NCI-H524 treated with DMSO at 0.1 percent for 48 hours (cell line): ENCODE measurements at places on chromosomes 12 and 14.

- no peak for DNase-seq
Observed at GRCh38 chr14:28651148-28651547, 115.4 kb upstream of the FOXG1 start.

DNA sequence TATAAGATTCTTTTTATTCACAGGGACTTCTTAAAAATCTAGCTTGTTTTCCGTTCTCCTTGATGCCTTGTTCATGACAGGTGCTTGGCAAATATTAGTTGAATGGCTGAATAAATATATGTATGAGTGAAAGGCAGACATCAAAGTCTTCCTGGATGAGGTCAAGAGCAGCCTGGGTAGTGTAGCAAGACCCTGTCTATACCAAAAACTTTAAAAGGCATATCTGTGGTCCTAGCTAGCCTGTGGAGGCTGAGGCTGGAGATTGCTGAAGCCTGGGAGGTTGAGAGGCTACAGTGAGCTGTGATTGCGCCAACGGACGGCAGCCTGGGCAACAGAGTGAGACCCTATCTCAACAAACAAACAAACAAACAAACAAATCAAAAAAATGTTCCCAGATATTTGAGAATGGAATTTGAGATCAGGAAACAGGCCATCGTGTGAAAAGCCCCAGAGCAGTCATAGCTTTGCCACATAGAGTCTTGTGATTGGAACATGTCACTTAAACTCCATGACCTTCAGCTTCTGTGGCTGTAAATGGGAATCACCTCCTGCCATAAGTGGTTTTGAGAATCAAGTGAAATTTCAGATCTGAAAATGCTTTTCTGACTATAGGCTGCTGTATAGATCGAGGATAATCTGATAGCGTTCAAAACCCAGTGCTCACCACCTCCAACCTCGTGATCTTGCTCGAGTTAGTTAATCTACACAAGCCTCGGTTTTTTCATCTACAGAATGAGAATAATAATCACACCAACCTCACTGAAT is 64.3 kb downstream of the ZFP36L1 start:
- no peak for DNase-seq

DNA sequence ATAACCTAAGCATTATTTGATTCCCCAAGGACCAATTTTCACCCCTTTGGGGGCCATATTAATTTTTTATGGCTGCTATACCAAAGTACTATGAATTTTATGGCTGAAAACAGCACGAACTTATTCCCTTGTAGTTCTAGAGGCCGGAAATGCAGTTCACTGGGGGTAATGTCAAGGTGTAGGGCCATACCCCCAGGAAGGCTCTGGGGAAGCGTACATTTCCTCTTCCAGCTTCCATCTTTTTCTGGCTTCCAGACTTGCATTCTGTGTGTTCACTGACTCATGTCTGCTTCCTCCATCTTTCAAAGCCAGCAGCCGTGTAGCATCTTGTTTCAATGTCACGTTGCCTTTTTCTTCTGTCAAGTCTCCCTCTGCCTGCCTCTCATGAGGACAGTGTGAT is 133.5 kb downstream of the BICD1 start:
- DNase-seq = no peak

- peak; percentile 62 for DNase-seq
Observed at GRCh38 chr14:69615496-69616407, 4.4 kb downstream of the SUSD6 start.

- no peak for DNase-seq
Observed at GRCh38 chr12:3228552-3228951, 151.4 kb downstream of the TSPAN9 start.

DNA sequence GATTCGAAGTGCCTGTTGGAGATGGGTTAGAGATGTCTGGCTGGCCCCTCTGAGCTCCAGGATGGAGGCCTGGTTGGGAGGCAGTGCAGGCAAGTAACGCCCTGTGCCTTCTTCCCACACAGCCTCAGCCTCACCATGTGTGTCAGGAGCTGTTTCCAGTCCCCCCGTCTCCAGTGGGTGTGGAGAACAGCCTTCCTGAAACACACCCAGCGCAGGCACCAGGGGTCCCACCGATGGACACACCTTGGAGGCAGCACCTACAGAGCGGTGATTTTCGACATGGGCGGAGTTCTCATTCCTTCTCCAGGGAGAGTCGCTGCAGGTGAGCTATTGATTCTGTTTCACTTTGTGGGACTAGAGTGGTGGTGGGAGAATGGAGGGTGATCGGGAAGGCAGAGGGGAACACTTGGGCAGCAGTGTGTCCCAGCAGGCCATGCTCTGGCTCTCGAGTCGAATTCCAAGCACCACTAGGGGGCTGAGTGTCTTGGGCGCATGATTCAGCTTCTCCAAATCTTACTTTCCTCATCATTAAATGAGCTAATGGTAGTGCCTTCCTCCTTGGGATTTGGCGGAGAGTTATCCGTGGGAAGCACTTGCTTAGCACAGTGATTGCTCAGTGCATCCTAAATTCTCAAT is 6.8 kb downstream of the ACAD10 start:
- DNase-seq = no peak

DNA sequence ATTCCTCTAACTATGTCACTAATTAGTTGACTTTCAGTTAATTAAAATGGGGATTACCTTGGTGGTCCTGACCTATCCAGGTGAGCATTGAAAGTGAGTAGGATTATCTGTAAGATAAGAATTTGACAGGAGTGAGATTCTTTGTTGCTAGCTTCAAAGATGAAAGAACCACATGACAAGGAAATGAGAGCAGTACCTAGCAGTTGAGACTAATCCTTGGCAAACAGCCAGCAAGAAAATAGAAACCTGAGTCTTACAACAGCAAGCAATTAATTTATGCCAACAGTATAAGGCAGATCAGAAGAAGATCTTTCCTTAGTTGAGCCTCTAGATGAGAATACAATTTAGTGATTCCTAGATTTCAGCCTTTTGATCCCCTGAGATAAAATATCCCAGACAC is 1058.4 kb downstream of the LRFN5 start:
- DNase-seq = peak; percentile 64

GRCh38 chr12:49111206-49111605 is 559 bp upstream of the LMBR1L start:
- DNase-seq = no peak

GRCh38 chr14:35174342-35174741 is 52.0 kb downstream of the PRORP start:
- DNase-seq = no peak

- no peak for DNase-seq
Observed at GRCh38 chr14:64778104-64778754, 74.0 kb downstream of the PLEKHG3 start.

- DNase-seq = no peak
Observed at GRCh38 chr12:91261820-91262676, 79.4 kb upstream of the DCN start.

- no peak for DNase-seq
Observed at GRCh38 chr12:5376591-5377207, 55.2 kb upstream of the NTF3 start.

GRCh38 chr14:47060050-47060449 is 408.5 kb upstream of the RPL10L start:
- no peak for DNase-seq

- DNase-seq = no peak
Observed at GRCh38 chr12:113242026-113242418, 20.8 kb downstream of the TPCN1 start.

DNA sequence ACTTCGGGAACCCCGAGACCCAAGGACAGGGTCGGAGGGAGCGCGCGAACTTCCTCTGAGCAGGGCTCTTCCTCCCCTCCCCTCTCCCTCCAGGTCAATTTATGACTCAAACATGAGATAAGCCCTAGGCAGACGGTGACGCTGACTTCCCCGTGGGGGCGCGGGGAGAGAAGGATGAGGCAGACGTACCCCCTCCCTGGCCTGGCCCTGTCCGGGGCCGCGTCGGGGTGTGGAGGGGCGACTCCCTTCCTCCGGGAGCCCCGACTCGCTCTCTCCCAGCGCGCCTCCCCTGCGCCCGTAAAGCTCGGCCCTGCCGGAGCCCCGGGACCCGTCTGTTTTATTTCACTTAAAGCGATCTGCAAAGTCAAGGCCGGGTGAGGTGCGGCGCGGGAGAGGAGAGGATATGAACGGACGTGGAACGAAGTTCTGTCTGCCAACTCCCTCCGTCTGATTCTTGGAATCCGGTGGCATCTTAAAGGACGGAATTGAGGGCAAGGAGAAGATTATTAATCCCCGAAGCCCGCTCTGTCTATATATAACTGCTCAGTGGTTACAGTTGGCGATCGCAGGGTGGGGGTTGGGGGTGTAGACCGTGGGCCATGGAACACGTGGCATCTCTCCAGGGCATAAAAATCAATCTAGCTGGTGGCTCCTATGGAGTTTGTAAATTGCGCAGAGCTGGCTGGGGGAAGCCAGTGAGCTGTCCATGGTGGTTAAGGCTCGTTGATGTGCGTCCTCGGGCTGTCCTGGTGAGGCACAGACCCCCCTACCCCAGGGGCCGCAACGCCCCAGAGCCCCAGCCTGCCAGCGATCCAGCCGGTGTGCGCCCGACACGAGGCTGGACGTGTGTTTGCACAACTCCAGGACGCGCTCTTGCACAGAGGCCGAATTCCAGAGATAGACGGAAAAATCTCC is 2.9 kb upstream of the PTHLH start:
- DNase-seq = no peak

GRCh38 chr12:98208816-98209215 is 306.6 kb upstream of the TMPO start:
- no peak for DNase-seq

DNA sequence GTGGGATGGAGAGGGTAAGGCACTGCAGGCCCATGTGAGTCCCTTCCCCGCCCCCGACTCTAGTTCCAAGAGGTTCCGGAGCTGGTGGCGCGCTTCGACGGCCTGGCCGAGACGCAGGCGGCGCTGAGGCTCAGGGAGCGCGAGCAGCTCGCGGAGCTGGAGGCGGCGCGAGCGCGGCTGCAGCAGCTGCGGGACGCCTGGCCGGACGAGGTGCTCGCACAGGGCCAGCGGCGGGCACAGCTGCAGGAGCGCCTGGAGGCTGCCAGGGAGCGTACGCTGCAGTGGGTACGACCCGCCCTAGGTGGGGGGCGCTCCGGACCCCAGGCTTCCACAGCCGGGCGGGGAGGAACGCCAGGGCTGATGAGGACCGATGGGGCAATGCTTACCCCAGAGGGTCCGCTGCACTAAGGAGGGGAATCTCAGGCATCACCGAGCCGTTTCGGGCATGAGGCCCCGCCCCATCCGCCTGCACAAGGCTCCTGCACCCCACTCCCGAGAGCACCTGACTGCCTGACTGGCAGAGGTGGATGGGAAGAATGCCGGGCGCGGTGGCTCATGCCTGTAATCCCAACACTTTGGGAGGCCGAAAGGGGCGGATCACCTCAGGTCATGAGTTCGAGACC is 4.9 kb downstream of the CFAP73 start:
- no peak for DNase-seq

DNA sequence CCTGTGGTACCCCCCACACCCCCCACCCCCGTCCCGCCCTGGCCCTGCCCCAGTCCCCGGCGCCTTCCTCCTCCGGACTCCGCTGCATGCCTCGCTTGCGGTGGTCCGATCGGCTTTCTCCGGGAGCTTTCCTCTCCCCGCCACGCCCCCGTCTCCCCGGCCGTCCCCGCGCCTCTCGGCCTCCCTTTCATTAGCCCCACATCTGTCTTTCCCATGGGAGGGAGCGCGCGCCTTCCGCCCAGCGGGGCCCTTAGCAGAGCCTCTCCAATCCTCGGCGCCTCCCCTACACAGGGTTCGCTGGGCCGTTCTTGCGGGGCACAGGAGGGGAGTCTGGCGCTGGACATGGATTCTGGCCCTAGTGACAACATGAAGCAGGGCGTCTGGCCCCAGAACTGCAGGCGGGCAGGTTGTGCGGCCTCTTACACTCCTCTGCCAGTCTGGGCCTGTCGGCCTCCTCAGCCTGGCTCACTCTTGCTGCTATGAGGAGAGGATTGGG is 1.5 kb upstream of the EFS start:
- DNase-seq = peak; percentile 68

DNA sequence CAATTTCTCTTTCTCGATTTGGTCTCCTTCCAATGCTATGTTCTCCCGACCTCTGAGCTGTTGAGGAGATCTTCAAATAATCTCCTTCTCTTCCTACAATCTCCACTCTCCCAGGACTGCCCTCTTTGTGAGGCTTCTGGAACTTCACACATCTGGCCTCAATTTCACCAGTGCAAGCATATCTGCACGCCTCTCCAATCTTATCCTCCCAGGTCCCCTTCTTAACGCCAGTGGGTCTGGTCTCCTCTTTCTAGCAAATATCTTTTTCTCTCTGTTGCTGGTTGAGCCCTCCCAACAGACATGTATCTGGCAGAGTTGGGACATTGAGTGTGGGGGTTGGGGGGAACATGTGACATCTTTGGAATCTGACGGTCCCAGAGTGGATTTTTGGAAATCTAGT is 17.9 kb downstream of the RTL1 start:
- DNase-seq = no peak

DNA sequence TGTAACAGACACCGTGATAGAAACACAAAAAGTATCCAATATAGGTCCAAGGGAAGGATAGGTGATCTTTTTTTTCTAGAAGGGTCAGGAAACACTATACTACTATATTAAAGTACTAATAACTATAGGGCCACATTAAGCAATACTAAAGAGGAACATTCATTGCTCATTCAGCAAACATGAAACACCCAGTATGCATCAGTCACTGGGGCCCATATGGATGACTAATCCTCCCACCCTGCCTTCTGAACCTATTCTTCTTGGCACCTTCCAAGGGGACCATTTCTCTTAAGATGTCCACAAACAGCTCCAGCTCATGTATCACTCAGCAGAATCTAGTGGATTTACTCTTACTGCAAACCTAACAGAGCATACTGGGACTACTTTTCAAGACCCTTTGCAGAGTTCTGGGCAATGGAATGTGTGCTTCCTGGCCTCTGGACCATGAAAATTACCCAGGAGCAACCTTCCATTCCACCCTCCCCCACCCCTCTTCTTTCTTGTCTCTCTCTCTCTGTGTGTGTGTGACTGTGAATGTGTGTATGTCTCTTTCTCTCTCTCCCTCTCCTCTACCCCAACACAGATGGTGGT is 187.9 kb downstream of the EPS8 start:
- DNase-seq = no peak

DNA sequence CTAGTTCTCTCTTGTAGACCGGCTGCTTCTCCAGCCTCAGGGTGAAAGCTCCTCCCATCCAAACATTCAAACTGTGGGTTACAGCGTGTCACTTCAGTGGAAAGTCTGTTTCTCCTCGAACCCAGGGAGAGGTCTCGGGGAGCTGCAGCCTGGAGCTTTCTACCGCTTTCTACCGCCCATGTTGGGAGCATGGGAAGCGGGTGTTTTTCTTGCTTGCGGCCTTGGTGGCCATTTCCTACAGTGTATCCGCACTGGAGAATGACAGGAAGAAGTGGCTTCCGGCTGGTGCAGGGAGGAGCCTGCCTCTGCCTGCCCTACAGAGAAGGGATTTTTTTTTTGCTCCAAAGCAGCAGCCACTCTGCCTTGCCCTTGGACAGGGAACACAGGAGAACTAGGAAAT is 21.2 kb downstream of the ZFP36L1 start:
- DNase-seq = no peak

- peak; percentile 46 for DNase-seq
Observed at GRCh38 chr12:111439657-111440151, 34.0 kb downstream of the SH2B3 start.

GRCh38 chr12:105476616-105477015 is 146.1 kb downstream of the C12orf75 start:
- no peak for DNase-seq
